ENCODE measurements at places on chromosomes 2 and 18. TPM values are rescaled to one million over a fixed set of nuclear protein-coding genes. Genes with fewer than 3 reads are reported as not detected.

ZNF521 gene
- not detected for total RNA-seq

IL1RL2 gene
- 2.6 TPM for total RNA-seq

SLC19A3 gene
- total RNA-seq: not detected

PDE11A gene
- total RNA-seq: not detected

INHA gene
- 0.13 TPM for total RNA-seq
